ENCODE measurements at places on chromosomes 5 and 9.

- DNase-seq: no peak
Measured at GRCh38 chr5:32771037-32771436, 59.9 kb downstream of the NPR3 start.

- DNase-seq: no peak
Measured at GRCh38 chr5:172877466-172878260, 43.6 kb downstream of the ERGIC1 start.

DNA sequence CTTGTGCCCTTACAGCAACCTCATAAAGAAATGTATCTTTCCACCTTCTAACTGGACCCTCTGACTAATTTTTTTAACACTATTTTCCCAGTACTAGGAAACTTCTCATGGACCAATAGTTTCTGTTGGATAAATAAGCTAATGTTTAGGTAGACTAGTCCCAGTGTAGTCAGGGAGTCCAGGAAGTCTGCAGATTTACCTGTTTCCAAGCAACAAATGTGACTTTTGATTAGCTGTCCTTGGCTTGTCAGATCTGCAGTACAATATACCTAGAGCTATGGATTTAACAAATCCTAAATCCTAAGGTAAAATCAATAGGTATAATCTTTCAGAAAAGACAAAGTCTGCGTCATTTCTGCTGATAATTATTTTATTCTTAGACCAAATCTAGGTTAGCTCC is 55.7 kb downstream of the FAM174A start:
- no peak for DNase-seq

DNA sequence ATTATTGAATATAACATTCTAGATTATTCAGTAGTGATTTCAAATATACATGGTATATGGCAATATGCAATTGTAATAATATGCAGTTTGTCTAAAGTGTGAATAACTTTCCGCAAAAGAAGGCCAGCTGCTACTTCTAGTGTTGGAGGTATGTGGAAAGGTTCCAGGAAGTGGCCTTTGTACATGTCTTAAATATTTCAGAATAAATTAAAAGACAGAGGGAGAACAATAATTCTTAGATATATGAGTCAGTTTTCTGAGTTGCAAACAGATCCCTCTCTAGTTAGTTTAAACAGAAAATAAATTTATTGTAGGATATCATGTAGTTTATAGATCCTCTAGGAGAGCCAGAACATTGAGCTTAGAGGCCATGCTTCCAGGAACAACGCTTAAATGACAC is 210.8 kb upstream of the ELL2 start:
- DNase-seq: no peak

DNA sequence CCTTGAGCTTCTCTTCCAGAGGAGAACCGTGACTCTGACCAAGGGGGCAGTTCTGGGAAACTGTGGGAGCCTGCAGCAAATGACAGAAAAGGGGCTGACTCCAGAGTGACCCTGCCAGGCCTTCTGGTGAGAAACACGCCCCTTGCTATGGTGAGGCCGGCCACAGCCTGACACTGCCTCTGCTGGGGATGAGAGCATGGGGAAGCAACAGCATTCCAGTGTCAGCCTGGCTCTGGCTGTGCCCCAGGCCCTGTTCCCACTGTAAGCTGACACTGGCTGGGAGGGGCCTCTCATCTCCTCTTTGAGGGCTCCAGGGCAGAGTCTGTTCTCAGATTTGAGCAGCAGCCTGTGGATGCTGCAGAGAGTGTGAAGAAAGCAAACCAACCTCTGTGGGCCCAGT is 180.0 kb upstream of the IL12B start:
- no peak for DNase-seq

DNA sequence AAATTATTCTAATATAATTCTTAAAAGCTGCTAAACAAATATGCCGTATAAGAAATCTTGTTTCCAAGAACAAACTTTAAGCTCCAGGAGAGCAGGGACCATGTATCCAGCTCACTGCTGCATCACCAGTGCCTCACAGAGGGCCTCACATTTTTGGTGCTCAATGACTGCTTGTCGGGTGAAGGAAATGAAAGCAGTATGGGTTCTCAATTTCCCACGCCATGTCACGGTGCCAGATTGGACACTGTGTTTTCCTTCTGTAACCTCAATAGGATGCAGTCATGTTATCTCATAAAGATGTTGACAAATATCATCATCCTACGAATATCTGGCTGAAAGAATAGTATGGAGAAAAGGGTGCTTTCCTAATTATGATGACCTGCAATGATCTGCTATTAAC is 64.7 kb downstream of the POU5F2 start:
- no peak for DNase-seq

DNA sequence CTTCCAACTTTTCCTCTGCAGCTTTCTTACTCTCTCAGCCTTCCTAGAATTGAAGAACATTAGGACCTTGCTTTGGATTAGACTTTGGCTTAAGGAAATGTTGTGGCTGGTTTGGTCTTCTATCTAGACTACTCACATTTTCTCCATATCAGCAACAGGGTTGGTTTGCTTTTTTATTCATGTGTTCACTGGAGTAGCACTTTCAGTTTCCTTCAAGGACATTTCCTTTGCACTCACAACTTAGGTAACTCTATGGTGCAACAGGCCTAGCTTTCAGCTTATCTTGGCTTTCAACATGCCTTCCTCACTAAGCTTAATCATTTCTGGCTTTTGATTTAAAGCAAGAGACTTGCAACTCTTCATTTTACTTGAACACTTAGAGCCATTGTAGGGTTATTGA is 153.1 kb downstream of the CCDC192 start:
- no peak for DNase-seq

DNA sequence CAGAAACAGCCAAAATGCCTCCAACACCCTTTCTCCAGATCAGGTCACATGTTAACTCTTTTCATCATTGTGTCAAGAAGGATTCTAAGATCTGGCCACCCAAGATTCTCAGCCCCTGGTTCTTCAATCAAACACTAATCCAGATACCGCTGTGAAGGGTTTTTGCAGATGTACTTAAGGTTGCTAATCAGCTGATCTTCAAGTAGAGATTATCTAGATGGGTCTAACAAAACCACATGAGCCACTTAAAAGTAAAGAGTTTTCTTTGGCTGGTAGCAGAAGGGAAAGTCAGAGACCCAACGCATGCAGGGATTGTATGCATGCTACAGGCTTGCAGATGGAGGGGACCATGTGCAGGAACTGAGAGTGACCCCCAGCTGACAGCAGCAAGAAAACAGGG is 267.9 kb downstream of the CDK5RAP2 start:
- DNase-seq: no peak

- no peak for DNase-seq
Measured at GRCh38 chr5:172723508-172723907, 47.5 kb downstream of the DUSP1 start.

DNA sequence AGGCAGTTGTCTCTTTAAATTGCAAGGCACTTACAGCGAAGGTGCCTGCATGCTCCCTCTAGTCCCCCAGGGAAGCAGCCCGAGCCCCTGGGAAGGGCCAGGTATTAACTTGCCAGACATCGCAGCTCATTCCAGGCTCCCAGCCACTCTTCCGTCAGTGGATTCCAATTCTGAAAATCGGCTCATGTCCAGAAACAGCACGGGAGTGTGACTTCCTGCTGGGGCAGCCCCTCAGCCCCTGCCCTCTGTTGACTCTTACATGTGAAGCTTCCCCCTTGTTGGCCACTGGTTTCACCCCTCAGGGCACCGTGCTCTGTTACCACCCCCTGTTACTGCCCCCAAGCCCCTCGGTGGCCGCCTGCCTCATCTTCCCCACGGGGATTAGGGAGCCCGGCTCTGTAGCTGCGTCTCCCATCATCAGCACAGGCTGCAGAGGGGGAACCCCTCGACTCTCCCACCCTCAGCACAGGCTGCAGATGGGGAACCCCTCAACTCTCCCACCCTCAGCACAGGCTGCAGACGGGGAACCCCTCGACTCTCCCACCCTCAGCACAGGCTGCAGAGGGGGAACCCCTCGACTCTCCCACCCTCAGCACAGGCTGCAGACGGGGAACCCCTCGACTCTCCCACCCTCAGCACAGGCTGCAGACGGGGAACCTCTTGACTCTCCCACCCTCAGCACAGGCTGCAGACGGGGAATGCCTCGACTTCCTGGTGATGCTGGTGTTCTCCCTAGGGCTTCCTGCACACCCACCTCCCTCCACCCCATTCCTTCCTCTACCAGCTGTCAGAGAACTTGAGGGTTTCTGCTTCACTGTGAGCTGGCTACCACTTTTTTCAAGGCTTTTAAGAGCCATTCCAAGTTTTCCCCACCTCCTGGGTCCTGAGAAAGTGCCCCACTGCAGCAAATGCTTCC is 11.1 kb upstream of the CACNA1B start:
- DNase-seq: no peak

GRCh38 chr5:144979516-144980264 is 809.0 kb downstream of the KCTD16 start:
- DNase-seq: no peak

GRCh38 chr9:27532046-27532445 is 2.4 kb upstream of the MOB3B start:
- DNase-seq: no peak

- DNase-seq: no peak
Measured at GRCh38 chr5:7606840-7607465, 211.0 kb downstream of the ADCY2 start.

GRCh38 chr9:7970681-7971330 is 171.2 kb upstream of the DMAC1 start:
- no peak for DNase-seq

- DNase-seq: no peak
Measured at GRCh38 chr5:111259636-111260035, 35.5 kb downstream of the CAMK4 start.

DNA sequence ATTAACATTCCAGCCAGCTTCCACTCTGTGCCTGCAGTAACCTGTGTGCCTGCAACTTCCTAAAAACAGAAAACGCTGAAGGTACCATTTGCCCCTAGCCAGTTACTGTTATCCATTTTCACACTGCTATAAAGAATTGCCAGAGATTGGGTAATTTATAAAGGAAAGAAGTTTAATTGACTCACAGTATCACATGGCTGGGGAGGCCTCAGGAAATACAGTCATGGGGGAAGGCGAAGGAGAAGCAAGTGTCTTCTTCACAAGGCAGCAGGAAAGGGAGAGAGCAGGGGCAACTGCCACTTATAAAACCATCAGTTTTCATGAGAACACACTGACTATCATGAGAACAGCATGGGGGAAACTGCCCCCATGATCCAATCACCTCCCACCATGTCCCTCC is 31.2 kb downstream of the PTCD2 start:
- DNase-seq: no peak

GRCh38 chr9:115593587-115594091 is 475.7 kb upstream of the TNC start:
- DNase-seq: no peak

DNA sequence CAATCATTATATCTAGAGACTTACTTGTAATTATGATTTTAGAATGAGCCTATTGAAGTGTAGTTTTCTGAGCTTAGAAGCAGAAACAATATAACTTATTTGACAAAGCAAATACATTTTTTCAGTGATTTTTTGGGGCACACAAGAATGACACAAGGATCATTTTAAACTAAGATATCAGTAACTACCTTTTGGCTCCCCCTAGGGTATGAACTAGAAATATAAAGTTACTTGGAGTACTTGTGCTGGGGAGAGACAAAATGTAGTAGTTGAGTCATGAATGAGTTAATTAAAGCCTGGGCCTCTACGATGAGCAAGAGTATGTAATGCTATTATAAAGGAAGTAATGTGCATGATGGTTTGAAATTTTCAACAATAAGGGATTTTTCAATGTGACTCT is 1244.1 kb upstream of the ACO1 start:
- no peak for DNase-seq

DNA sequence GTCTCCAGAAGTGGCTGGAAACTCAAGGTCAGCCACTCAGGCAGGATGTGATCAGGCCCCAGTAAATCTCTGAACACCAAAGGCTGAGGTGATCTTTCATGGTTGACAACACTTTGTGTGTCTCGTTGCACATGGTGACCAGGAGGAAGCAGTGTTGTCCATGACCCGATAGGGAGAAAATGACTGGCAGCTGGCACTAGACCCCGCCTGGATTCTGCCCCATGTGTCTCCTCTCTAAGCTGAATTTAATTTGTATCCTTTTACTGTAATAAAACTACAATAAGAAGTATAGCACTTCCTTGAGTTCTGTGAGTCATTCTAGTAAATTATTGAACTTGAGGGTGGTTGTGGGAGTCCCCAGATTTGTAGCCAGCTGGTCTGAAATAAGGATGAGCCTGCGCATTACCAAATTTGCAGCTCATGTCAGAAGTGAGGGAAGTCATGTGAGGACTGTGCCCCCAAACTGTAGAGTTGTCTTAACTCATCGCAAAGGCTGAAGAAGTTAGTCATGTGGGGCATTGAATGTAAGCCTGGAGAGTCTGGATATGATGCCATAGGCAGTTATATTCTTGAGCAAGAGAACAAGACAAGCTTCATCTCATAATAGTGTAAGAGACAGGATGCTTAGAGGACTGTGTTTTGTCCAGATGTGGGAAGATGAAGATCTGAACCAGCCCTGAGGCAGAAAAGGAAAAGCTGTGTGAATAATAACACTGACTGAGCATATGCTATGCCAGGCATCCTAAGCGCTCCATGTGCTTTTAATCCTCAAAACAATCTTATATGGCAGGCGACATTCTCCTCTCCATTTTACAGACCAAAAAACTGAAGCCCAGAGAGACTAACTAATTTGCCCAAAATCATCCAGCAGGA is 55.9 kb downstream of the TMEM215 start:
- no peak for DNase-seq

Data from activated T-helper 1 cell treated with anti-CD3 and anti-CD28 coated beads, Interleukin-12 subunit alpha, Interleukin-12 subunit beta, Interleukin-2, Interleukin-4 antibody, amounts not matched to agents 30 ng/mL and 10 ng/mL and 1 ng/mL, durations not matched to agents 14 hours and 24 hours and 36 hours (primary cell).